T-helper 1 cell (primary cell): ENCODE measurements at places on chromosomes 11 and 22.

- DNase-seq, result no peak
Measured at GRCh38 chr11:134995741-134996140, 583.7 kb upstream of the B3GAT1 start.

DNA sequence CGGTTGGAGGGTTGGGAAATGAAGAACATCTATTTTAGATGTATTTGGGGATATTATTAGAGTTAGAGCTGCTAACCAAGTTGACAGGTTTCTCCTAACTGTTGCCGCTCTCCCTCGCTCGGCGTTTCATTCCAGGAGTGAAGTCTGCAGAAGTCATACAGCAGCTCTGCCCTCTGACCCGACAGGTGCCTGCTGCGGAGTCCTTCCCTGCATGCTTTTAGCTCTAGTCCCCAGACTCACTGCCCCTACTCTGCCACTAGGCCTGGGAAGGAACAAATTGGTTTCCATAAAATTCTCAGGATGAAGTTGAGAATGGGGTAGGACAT lies 124.9 kb downstream of the DBX1 start:
- no peak for DNase-seq

DNA sequence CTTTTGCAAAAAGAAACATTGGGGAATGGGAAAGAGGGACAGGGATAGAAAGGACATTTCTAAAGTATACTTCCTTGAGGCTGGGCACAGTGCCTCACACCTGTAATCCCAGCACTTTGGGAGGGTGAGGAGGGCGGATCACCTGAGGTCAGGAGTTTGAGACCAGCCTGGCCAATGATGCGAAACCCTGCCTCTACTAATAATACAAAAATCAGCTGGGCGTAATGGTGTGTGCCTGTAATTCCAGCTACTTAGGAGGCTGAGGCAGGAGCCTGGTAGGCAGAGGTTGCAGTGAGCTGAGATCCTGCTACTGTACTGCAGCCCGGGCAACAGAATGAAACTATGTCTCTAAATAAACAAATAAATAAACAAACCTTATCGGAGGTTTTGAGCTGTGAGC lies 16.3 kb upstream of the TEF start:
- no peak for DNase-seq

DNA sequence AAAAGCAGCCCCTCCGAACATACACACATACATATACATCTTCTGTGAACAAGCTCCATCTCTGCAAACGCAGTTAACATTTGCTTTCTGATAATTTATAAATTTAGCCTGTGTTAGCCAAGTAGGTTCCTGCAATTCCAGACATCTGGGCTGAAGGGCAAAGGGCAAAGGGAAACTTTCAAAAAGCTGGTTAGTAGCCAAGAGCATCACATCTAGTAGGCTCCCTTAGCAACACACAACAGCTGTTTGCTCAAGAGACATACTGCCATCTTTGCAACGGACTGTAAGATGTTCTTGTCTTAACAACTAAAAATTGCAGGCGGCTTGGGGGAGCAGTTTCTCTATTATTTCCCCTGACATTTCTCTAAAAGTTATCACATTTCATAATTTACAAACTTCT lies 134.9 kb downstream of the RBFOX2 start:
- DNase-seq, result no peak

DNA sequence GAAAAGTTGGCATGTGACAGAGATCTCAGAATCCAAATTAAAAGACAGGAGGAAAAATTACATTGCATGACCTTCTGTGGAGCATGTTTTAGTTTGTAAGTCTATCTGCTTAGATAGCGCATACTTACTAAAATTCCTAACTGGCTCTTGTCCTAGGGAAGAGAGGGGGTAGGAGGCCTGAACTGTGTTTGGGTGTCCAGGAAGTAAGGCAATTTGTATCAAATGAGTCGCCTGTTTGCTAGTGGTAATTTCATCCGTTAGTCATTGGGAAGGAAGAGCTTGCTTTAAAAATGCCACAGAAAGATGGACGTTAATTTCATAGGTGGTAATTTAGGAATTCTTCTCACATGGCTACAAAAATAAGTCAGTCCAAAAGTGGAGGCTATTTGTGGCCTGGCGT lies 18.5 kb downstream of the GRK3 start:
- DNase-seq, result no peak
